C1 segment of cervical spinal cord (tissue), 14 donors: ENCODE measurements at places on chromosomes 5 and 9.

GRCh38 chr9:89562186-89562814, 42.5 kb upstream of the GADD45G start:
- no peak for DNase-seq

DNA sequence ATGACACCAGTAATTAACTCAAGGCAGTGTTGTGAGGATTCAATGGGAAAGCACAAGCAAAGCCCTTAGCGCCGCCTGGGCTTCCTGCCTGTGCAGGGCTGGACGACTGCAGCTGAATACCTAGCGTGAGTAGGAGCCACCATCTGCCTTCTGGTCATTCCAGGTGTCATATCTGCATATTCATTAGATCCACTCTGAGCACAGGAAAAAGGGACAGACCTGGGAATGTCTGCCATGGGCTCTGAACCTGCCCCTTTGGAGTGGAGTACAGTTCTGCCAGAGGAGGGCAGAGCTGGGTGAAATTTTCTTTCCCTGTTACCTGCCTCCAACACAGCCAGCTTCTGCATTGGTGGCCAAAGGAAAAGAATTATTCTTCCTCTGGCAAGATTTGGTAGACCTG, 298.8 kb downstream of the NSG2 start:
- DNase-seq = no peak

DNA sequence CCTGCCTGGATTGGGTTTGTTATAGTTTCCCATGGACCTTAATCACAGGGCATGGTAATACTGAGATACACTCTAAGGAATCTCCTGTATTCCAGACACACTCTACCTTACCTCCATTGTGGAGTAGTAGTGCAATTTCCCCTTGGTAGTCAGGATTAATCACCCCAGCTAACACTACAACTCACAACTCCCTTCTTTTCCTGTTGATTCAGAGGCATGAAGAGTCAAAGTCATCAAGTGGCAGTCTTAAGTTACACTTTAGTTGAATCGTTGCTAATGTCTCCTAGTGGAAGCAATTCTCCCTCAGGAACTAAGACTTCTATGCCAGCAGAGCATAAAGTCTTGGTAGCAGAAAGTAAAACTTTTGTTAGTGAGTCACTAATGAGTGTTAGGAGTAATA, 122.7 kb upstream of the APC start:
- DNase-seq = no peak

DNA sequence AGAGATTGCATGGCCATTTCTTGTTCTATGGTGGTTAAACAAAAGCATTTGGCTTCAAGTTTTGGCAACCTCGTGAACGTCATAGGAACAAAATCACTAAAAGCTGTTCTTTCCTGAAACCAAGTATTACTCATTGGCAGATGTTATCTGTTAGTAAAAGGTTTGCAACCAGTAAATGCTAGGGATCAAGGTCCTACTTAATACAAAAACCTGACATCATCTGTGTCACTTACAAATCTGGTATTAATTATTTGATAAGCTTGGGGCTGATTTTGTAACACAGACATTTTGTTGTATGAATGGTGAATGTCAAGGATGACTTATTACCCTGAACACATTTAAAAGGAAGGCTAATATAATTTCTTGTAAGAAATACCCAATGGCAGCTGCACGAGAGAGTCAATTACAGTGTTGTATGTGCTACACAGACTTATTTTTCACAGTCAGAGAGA, 486.4 kb upstream of the ZNF608 start:
- no peak for DNase-seq

DNA sequence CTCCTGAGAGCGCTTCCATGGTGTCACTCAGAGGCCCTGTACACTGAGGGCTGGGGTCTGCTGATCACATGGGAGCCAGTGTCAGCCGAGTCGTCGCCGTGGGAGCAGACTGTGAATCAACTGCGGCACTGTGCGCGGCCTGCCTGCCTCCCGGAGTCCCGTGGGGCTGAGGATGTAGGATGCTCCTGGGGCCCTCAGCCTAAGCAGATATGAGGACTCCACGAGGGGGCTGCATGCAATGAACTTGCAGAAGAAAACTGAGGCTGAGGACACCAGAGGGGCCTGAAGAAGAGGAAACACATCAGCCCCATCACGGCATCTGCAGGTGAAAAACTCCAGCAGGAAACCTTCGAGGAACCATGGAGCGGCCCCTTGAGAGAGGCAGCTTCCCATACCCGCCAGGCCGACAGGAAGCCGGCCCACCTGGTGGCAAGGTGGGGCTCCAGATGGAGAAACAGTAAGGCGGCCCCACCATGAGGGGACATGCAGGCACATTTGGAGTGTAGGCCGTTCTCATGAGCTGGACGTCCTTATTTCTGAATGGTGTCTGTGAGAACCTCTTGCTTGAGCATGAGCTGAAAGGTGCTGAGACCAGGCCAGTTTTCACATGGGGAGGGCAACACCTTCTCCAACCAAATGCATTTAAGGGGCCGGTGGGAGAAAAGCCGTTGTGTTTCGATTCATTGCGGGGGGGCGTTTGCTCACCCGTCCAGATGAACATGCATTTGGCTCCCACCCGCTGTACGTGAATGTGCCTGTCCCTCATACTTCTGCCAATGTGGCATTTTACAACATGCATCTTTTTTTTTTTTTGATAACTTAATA, 35.2 kb upstream of the ADAMTS2 start:
- no peak for DNase-seq

GRCh38 chr5:36878392-36879082, 2.0 kb downstream of the NIPBL start:
- DNase-seq = no peak

GRCh38 chr5:168654211-168654721, 75.1 kb upstream of the PANK3 start:
- no peak for DNase-seq

DNA sequence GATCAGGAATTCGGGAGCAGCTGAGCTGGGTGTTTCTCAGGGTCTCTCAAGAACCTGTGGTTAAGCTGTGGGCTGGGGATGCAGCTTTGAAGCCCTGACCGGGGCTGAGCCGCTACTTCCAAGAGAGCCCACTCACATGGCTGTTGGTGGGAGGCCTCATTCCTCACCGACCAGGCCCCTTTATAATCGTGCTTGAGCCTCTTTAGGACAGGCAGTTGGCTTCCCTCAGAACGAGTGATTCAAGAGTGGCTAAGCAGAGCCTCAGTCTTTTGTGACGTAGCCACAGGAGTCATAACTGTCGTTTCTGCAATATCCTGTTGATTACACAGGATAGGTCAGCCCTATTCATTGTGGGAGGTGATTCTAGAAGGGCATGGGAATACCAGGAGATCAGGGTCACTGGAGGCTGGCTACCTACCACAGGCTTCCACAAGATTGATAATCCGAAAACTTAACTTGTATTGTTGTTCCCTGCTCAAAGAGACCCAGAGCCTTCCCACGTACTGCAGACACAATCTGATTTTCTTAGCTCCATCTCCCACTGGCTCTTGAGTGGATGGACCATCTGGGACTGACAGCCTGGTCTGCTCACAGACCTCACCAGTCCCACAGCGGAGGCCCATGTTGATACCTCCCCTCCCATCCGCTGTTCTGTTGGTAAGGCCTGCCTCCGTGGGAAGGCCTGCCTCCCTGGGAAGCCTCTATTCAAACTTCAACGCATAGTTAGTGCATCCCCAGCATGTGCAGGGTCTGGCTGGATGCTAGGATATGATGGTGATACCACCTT, 3.0 kb upstream of the ERGIC1 start:
- no peak for DNase-seq

GRCh38 chr9:7185612-7186011, 427.8 kb downstream of the KDM4C start:
- DNase-seq = no peak
